ENCODE measurements at places on chromosomes 11 and 22.

GRCh38 chr11:37995886-37996285 lies 1397.8 kb upstream of the RAG2 start:
- DNase-seq: no peak

GRCh38 chr11:131691181-131692041 lies 321.0 kb downstream of the NTM start:
- no peak for DNase-seq

- DNase-seq: no peak
Measured at GRCh38 chr11:74926304-74927030, 22.4 kb downstream of the XRRA1 start.

- no peak for DNase-seq
Measured at GRCh38 chr11:120181376-120181975, 29.4 kb upstream of the OAF start.

DNA sequence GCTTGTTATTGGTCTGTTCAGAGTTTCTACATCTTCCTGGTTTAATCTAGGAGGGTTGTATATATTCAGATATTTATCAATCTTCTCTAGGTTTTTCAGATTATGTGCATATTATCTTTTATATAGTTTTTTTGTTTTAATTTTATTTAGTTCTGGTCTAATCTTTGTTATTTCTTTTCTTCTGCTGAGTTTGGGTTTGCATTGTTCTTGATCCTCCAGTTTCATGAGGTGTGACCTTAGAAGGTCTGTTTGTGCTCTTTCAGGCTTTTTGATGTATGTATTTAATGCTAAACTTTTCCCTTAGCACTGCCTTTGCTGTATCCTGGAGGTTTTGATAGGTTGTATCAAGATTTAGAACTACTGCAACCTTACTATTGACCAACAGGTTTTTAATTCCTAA lies 117.7 kb downstream of the VPREB1 start:
- DNase-seq: no peak

Measured in heart right ventricle (tissue), 16 donors.